ENCODE measurements at places on chromosomes 1 and 21. TPM values are rescaled to one million over a fixed set of nuclear protein-coding genes. Genes with fewer than 3 reads are reported as not detected.

- H3K4me1 ChIP-seq: peaks cover 15% of the 10 kb centered on the region
- no peaks in the 10 kb centered on the region for H3K27me3 ChIP-seq
- no peaks in the 10 kb centered on the region for H3K36me3 ChIP-seq
- no peak for DNase-seq
- H3K4me3 ChIP-seq: no peak overlapping the region
Measured at GRCh38 chr1:116737020-116737854, 17.0 kb upstream of the CD2 start.

- no peak for DNase-seq
- H3K27me3 ChIP-seq: no peaks in the 10 kb centered on the region
- no peak overlapping the region for H3K27ac ChIP-seq
- no peaks in the 10 kb centered on the region for H3K4me1 ChIP-seq
- no peak overlapping the region for H3K4me3 ChIP-seq
Measured at GRCh38 chr1:50633465-50633864, 210.2 kb upstream of the DMRTA2 start.

DNA sequence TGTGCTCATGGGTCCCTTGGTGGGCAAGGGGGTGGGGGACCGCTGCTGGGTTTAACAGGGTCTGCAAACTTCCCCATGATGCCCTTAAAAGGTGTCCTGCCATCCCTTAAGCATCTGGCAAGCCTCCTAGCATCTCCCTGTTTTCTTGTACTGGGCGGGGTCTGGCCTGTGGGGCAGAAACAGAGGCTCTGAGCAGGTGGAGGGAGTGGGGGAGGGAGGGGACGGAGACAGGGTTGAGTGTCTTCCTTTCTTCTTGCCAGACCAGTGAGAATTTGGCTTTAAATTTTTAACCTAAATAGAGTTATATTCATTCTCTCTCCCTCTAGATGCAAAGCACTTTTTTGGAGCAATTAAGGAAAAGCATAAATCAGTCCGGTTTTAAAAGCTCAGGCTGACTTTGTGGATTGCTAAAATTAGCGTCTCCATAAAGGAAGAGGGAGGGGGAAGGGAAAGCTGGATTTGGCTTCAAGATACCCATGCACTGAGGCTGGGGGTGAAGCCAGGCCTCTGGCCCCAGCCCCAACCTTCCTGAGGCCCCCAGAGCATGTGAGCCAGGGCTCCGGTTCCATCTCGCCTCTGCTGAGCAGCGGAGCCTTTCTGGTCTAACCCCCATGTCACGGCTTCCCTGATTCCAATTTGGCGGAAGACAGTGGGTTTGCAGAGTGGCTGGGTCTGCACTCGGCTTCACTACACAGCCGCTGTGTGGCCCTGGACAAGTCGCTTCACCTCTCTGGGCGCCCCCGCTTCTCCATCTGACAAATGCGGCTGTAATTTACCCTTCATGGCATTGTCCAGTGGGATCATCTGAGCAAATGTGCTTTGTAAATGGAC lies 25.3 kb downstream of the IGSF21 start:
- peaks cover 1% of the 10 kb centered on the region for H3K36me3 ChIP-seq
- no peak overlapping the region for H3K27ac ChIP-seq
- no peak overlapping the region for H3K4me3 ChIP-seq
- no peaks in the 10 kb centered on the region for H3K4me1 ChIP-seq

GRCh38 chr21:37458669-37459276 lies 92.2 kb downstream of the DYRK1A start:
- no peaks in the 10 kb centered on the region for H3K36me3 ChIP-seq
- no peak for DNase-seq
- H3K4me3 ChIP-seq: no peak overlapping the region
- H3K4me1 ChIP-seq: peaks cover 88% of the 10 kb centered on the region

- no peaks in the 10 kb centered on the region for H3K27me3 ChIP-seq
- no peak overlapping the region for H3K4me3 ChIP-seq
- H3K4me1 ChIP-seq: peaks cover 7% of the 10 kb centered on the region
Measured at GRCh38 chr1:175555266-175555665, 188.1 kb downstream of the TNR start.

DNA sequence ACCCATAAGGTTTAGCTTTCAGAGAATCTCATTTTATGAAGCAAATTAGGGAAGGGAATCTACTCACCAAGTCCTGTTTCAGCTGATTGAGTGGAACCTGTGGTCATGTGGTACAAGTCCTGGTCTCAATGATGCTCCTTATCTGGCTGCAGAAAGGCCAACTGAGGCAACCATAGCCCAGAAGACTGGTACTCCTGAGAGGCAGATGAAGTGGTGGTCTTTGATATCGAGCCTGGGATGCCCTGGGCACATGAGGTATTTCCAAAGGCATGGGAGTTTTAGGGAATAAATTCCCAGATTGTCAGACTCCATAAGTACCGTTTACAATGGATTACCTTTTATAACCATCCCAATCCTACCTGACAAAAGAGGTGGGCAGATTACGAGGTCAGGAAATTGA lies 3.3 kb downstream of the MX1 start:
- no peak overlapping the region for H3K27ac ChIP-seq
- H3K4me3 ChIP-seq: no peak overlapping the region
- DNase-seq: no peak
- H3K4me1 ChIP-seq: no peaks in the 10 kb centered on the region
- peaks cover under 1% of the 10 kb centered on the region for H3K36me3 ChIP-seq

PALMD gene
- total RNA-seq: 16.5 TPM

Data from chondrocyte (in vitro differentiated cells).